Activated CD8-positive, alpha-beta memory T cell treated with anti-CD3 and anti-CD28 coated beads, Interleukin-2, amount 10 ng/mL, durations not matched to agents 7 days and 5 days (primary cell): ENCODE measurements at places on chromosomes 5 and 9. TPM values are rescaled to one million over a fixed set of nuclear protein-coding genes. Genes with fewer than 3 reads are reported as not detected.

GRCh38 chr5:146076455-146076854 is 28.9 kb downstream of the PLAC8L1 start:
- no peak for DNase-seq

- DNase-seq, result no peak
Measured at GRCh38 chr5:143707806-143708205, 104.2 kb upstream of the HMHB1 start.

DNA sequence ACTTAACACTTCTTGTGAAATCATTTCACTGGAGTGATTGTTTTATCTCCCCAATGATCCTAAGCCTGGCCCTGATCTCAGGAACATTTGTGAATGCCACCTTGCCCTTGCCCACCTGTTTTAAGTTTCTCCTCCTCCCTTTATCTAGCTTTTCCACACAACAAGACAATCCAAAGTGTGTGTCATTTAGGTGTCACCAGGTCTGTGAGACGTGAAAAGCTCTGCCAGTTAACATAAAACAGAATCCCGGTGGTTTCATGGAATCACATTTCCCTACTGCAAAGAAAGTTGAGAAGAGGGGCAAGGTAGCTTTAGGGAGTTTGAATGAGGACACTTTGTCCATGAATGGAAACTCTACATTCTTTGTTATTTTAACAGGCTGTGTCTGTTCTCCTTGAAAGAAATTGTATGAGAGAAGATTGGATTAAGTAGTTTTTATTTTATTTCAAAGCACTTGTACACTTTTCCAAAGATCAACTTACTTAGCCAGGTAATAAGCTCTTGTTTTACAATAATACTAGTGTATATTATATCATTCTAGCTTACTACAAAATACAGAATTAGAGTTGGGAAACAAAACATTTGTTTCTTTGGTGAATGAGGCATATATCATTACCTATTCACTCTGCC is 239.0 kb downstream of the ISL1 start:
- DNase-seq, result no peak

DNA sequence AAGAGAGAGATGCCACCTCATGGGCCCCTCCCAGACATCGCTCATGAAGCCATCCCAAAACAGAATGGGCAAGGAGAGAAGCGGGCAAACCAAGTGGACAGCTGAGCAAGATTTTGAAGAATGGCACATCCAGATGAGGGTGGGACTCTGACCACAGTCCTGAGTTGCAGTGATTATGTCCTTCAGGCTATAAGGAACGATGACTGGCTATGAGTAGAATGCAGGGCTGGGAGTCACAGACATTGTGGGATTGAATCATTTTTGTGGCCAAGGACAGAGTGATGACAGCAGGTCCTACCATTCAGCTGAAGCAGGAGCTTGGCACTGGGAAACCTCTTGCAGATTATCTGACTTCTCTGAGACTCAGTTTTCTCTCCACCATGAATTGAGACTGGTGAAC is 245.7 kb upstream of the SLC30A5 start:
- DNase-seq, result no peak

DNA sequence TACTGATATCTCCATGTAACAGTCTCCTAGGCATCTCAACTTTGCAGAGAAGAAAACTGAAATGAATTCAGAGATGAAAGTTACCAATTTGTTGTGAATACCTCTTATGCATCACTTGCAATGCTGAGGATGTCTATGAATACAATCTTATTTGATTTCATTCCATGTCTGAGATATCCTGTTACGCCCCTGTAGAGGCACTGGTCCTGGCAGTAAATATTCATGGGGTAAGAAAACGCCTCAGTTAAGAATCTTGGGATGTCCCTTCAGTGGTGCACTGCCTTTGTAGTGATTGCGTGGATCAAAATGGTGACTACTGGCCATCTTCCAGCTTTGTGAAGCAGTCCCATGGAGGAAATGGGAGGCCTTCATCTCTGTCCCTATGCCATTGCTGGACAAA is 229.1 kb upstream of the C9orf72 start:
- DNase-seq, result no peak

GRCh38 chr5:102971676-102972293 is 148.2 kb downstream of the GIN1 start:
- DNase-seq, result no peak

- no peak for DNase-seq
Measured at GRCh38 chr5:1164696-1165630, 36.4 kb upstream of the SLC6A19 start.

GRCh38 chr5:22896152-22896551 is 43.0 kb upstream of the CDH12 start:
- no peak for DNase-seq

- DNase-seq, result no peak
Measured at GRCh38 chr5:133817456-133817855, 151.0 kb downstream of the C5orf15 start.

BASP1 gene
- total RNA-seq, result not detected

FCN2 gene
- total RNA-seq, result not detected

MARVELD2 gene
- 0.26 TPM for total RNA-seq

CRHBP gene
- total RNA-seq, result 0.20 TPM

FAM221B gene
- total RNA-seq, result not detected
